Fibroblast of lung (primary cell): ENCODE measurements at places on chromosomes 5 and 9. TPM values are rescaled to one million over a fixed set of nuclear protein-coding genes. Genes with fewer than 3 reads are reported as not detected.
A peak's percentile ranks its signal among the peaks of the same experiment; 100 is the strongest.

GRCh38 chr5:116439905-116440304 is 134.7 kb downstream of the SEMA6A start:
- H3K36me3 ChIP-seq = no peaks in the 10 kb centered on the region
- H3K4me3 ChIP-seq = no peak overlapping the region
- H3K4me1 ChIP-seq = no peaks in the 10 kb centered on the region
- H3K27me3 ChIP-seq = no peaks in the 10 kb centered on the region

DNA sequence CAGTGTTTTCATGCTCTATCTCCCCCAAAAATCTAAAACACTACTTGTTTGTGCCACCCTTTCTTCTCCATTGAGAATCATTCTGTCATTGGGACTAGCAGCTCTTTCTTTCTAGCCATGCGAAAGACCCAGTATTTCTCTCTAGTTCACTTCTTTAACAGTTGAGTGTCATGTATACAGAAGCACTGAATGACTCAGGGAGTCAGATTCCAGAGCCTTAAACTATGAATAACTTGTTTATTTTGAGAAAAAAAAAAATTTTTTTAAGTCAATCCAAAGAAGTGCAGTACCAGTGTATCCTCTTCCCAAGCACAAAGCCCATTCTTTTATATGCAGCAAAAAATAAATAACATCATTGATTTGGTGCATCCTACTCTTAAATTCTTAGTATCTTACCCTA is 415.4 kb upstream of the GRAMD2B start:
- peak; percentile 76 for DNase-seq
- H3K36me3 ChIP-seq = no peaks in the 10 kb centered on the region
- H3K4me1 ChIP-seq = peaks cover 7% of the 10 kb centered on the region

GRCh38 chr9:131557855-131558548 is 12.7 kb downstream of the PRRT1B start:
- DNase-seq = no peak
- no peak overlapping the region for H3K27ac ChIP-seq
- H3K4me1 ChIP-seq = no peaks in the 10 kb centered on the region
- no peaks in the 10 kb centered on the region for H3K36me3 ChIP-seq

DNA sequence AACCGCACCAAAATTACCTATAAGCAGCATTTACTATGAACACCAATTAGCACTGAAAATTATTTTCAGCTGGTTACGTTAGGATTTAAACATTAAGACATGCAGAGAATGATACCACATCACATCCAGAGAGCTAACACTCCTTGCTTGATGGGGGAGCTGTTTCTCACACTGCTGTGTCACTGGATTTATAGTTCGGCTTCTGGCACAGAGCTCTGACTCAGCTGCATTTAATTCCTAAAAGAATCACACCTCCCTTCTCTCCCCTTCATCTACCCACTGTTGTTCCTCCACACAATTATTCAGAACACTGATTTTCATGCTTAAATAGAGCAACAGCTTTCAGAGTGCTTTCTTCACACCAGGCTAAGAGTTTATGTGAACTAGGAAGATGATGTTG is 82.6 kb upstream of the SV2C start:
- no peaks in the 10 kb centered on the region for H3K36me3 ChIP-seq
- no peak overlapping the region for H3K4me3 ChIP-seq
- DNase-seq = no peak
- no peaks in the 10 kb centered on the region for H3K27me3 ChIP-seq
- H3K27ac ChIP-seq = no peak overlapping the region
- H3K4me1 ChIP-seq = no peaks in the 10 kb centered on the region

- no peaks in the 10 kb centered on the region for H3K36me3 ChIP-seq
- H3K4me3 ChIP-seq = no peak overlapping the region
- no peak overlapping the region for H3K27ac ChIP-seq
- no peak for DNase-seq
- no peaks in the 10 kb centered on the region for H3K27me3 ChIP-seq
- peaks cover 2% of the 10 kb centered on the region for H3K4me1 ChIP-seq
Observed at GRCh38 chr9:80794197-80794596, 895.1 kb downstream of the TLE1 start.

- H3K27me3 ChIP-seq = peaks cover 5% of the 10 kb centered on the region
- DNase-seq = peak; percentile 29
- no peaks in the 10 kb centered on the region for H3K4me1 ChIP-seq
- no peak overlapping the region for H3K27ac ChIP-seq
Observed at GRCh38 chr9:124133727-124134126, 122.2 kb downstream of the LHX2 start.

- no peak overlapping the region for H3K4me3 ChIP-seq
- H3K4me1 ChIP-seq = no peaks in the 10 kb centered on the region
- no peak for DNase-seq
Observed at GRCh38 chr9:94650949-94651348, 11.6 kb upstream of the FBP1 start.

DNA sequence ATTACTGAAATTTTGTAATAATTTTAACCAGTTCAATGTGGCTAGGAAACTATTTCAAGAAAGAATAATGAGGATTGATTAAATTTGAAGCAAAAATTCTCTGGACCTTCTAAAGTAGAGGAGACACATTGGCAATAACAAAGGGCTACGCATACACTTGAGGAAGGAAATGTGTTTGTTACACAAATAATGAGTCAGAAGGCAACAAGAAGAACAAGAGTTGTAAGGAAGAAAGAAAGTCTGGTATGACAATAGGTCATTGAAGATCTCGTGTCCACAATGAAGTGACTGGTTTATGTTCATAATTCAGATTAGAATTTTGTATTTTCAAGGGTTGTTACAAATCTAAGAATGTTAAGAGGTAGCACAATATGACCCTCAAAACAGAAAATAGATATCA is 25.8 kb downstream of the ST8SIA4 start:
- DNase-seq = no peak
- H3K4me3 ChIP-seq = no peak overlapping the region
- no peaks in the 10 kb centered on the region for H3K27me3 ChIP-seq
- H3K27ac ChIP-seq = no peak overlapping the region
- no peaks in the 10 kb centered on the region for H3K4me1 ChIP-seq

- H3K4me3 ChIP-seq = no peak overlapping the region
- H3K4me1 ChIP-seq = no peaks in the 10 kb centered on the region
- DNase-seq = no peak
- H3K36me3 ChIP-seq = no peaks in the 10 kb centered on the region
- H3K27ac ChIP-seq = no peak overlapping the region
- H3K27me3 ChIP-seq = peaks cover 4% of the 10 kb centered on the region
Observed at GRCh38 chr9:126150411-126151030, 176.1 kb upstream of the MVB12B start.

DNA sequence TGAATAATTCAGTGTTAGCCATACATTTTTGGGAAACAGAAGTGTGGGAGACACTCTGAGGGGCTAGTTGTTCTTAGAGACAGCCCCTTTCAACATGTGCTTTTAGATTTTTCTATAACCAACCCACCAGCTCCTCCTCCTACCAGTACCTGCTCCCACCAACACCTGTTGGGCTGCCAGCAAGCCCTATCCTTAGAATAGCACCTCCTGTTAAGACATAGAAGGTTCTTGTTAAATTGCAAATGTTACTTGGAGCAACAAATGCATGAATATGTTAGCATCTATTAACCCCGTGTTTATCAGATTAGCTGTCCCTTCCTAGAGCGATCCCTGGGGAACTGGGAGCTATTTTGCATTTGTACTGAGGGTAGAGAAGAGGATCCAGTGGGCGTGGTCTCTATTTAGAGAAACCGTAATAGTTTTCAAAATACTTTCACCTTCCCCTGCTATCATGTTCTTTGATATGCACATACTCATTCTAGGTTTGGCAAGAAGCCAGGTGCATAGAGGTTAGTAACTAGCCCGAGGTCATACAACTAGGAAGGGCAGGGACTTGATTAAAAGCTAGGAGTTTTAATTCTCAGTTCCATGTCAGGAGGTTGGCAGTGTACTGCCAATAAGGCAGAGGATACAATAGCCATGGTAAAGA is 334.4 kb downstream of the KCTD16 start:
- no peaks in the 10 kb centered on the region for H3K27me3 ChIP-seq
- H3K4me1 ChIP-seq = no peaks in the 10 kb centered on the region
- no peak overlapping the region for H3K27ac ChIP-seq
- no peak for DNase-seq

GRCh38 chr9:124617477-124618141 is 110.4 kb upstream of the NR5A1 start:
- H3K27me3 ChIP-seq = no peaks in the 10 kb centered on the region
- H3K4me3 ChIP-seq = no peak overlapping the region

DNA sequence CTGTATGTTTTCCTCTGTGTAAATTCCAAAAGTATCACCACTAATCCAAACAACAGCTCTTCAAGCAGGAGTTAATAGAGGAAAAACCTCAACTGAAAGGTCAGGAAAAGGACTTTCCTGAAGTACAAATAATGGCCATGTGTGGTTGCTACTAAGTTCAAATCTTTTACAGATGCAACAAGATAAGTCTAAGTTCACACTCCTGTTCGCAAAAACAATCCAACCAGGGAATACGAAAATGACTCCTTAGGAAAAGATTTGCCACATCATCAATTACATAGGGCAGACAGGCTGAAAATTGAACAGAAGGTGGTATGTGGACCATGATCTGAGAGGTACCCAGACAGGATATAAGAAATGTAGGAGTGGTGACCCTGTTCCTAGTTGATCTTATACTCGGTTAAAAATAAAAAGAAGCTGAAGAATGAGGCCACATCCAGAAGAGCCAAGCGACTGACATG is 210.2 kb downstream of the TSSK1B start:
- no peak overlapping the region for H3K27ac ChIP-seq
- H3K4me1 ChIP-seq = no peaks in the 10 kb centered on the region
- no peaks in the 10 kb centered on the region for H3K27me3 ChIP-seq
- DNase-seq = peak; percentile 81
- no peaks in the 10 kb centered on the region for H3K36me3 ChIP-seq

GRCh38 chr5:111675201-111675934 is 81.6 kb downstream of the NREP start:
- H3K4me3 ChIP-seq = no peak overlapping the region
- DNase-seq = no peak
- no peaks in the 10 kb centered on the region for H3K36me3 ChIP-seq
- H3K4me1 ChIP-seq = peaks cover 8% of the 10 kb centered on the region
- no peak overlapping the region for H3K27ac ChIP-seq

DNA sequence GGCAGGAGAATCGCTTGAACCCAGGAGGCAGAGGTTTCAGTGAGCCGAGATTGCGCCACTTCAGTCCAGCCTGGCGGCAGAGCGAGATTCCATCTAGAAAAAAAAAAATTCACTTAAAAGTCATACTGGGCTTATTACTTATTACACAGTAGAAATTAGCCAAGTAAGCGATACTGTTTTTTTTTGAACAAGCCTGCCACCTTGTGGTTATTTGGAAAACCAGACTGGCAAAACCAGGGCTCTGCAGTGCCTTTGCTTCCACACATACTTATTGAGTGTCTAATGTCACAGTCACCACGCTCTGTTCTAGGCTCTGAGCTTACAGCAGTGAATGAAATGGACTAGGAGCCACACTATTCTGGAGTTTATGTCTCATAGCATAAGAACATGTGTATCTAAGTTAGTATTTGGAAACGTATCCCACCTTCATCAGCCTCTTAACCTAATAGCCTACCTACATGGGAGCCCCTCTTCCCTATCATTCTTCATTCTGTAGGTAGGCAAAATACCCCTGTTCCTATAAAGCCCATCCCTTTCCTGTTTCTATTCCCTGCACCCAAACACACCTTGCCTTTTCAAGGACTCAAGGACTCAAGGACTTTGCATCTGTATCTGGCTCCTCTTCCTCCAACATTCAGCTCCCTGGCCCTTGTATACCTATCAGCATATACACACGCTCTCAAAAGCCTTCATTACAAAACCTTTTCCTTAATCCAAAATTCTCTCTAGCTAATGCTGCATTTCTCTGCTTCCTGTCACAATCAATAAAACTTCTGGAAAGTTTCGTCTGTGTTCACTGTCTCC is 13.9 kb upstream of the BASP1 start:
- no peaks in the 10 kb centered on the region for H3K27me3 ChIP-seq
- DNase-seq = peak; percentile 88
- H3K36me3 ChIP-seq = no peaks in the 10 kb centered on the region
- H3K27ac ChIP-seq = no peak overlapping the region

DNA sequence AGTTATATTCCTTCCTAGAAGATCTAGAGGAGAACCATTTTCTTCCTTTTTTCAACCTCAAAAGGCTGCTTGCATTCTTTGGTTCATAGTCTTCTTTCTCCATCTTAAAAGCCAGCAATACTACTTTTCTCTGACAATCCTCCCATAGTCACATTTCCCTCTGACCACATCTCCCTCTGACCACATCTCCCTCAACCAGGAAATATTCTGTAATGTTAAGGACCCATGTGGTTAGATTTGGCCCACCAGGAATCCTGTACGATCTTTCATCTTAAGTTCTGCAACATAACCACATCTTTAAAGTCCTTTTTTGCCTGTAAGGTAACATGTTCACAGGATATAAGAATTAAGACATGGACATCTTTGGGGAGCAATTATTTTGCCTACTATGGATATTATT is 179.4 kb upstream of the SPEF2 start:
- H3K27ac ChIP-seq = no peak overlapping the region
- no peak overlapping the region for H3K4me3 ChIP-seq
- H3K27me3 ChIP-seq = no peaks in the 10 kb centered on the region
- no peaks in the 10 kb centered on the region for H3K4me1 ChIP-seq
- no peaks in the 10 kb centered on the region for H3K36me3 ChIP-seq

- H3K27me3 ChIP-seq = no peaks in the 10 kb centered on the region
- peak; percentile 94 for DNase-seq
- peaks cover 4% of the 10 kb centered on the region for H3K4me1 ChIP-seq
- peaks cover 6% of the 10 kb centered on the region for H3K36me3 ChIP-seq
Observed at GRCh38 chr5:172943283-172943841, 15.9 kb upstream of the RPL26L1 start.

DNA sequence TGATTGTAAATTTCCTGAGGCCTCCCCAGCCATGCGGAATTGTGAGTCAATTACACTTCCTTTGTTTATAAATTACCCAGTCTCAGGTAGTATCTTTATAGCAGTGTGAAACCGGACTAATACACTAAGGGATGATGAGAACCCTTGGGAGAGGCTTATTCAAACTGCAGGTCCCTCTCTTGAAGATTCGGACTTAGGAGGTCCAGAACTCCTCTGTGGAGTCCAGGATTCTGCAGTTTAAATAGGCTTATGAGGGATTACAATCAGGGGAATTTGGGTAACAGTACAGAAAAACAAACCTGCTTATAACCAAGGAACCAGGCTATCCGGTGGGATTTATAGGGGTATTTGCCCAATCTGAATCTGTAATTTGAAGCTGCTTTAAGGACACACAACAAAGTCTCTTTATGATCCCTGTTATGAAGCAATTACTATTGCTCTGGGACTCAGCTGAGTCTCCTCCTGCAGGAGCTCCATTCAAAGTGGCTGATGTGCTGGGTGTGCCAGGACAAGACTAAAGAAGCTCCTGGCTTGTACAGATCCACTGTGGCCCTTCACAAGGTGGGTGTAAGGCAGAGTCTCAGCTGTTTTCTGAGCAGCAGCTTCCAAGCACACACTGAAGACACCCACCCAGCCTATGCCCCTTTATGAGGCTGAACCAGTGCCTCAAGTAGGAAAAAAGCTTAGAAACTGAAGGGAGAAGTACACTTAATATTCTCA is 41.8 kb upstream of the LHFPL2 start:
- no peaks in the 10 kb centered on the region for H3K27me3 ChIP-seq
- DNase-seq = no peak
- H3K4me3 ChIP-seq = no peak overlapping the region
- no peaks in the 10 kb centered on the region for H3K4me1 ChIP-seq
- no peak overlapping the region for H3K27ac ChIP-seq

Gene PCSK1
- polyA plus RNA-seq = not detected in 2 replicates

Gene DRD1
- 0.19 and 1.5 TPM in 2 replicates for polyA plus RNA-seq

Gene ALG2
- 47.6 and 62.2 TPM in 2 replicates for polyA plus RNA-seq

Gene ACTBL2
- 0.03 and 0.11 TPM in 2 replicates for polyA plus RNA-seq

Gene IL33
- polyA plus RNA-seq = 2.0 and 6.5 TPM in 2 replicates
